ENCODE measurements at places on chromosomes 7 and 10. TPM values are rescaled to one million over a fixed set of nuclear protein-coding genes. Genes with fewer than 3 reads are reported as not detected.

DNA sequence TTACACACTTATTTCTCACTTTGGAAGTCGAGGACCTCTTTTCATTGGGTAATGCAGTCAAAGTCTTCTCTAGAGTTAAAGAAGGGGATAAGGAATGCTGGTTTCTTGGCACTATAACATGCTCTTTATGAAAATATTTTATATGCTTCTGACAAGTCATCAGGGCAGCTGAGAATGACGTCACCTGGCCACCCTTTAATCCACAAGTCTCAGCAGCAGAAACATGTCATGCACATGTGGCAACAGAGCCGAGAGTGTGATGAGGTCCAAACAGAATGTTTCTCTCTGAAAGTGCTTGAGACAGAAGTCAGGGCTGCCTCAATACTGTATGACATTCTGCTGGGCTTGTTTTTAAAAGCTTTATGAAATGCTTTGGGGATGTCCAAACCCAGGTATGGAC, 63.5 kb upstream of the C10orf90 start:
- no peak overlapping the region for H3K4me3 ChIP-seq
- no peaks in the 10 kb centered on the region for H3K36me3 ChIP-seq
- H3K27me3 ChIP-seq = no peaks in the 10 kb centered on the region

GRCh38 chr7:131459256-131459655, 97.2 kb downstream of the PODXL start:
- no peaks in the 10 kb centered on the region for H3K4me1 ChIP-seq
- no peak overlapping the region for H3K27ac ChIP-seq
- peaks cover 19% of the 10 kb centered on the region for H3K36me3 ChIP-seq
- no peak overlapping the region for H3K4me3 ChIP-seq

- H3K27ac ChIP-seq = no peak overlapping the region
- no peaks in the 10 kb centered on the region for H3K27me3 ChIP-seq
- peaks cover 25% of the 10 kb centered on the region for H3K36me3 ChIP-seq
- H3K4me1 ChIP-seq = peaks cover 6% of the 10 kb centered on the region
- no peak for DNase-seq
- H3K4me3 ChIP-seq = no peak overlapping the region
These were observed 149.8 kb downstream of the CCSER2 start for GRCh38 chr10:84478151-84478550.

- H3K27me3 ChIP-seq = no peaks in the 10 kb centered on the region
- H3K27ac ChIP-seq = no peak overlapping the region
- no peaks in the 10 kb centered on the region for H3K36me3 ChIP-seq
- no peak for DNase-seq
These were observed 301.5 kb downstream of the CCDC3 start for GRCh38 chr10:12699781-12700556.

- no peak for DNase-seq
- H3K36me3 ChIP-seq = no peaks in the 10 kb centered on the region
- H3K27me3 ChIP-seq = no peaks in the 10 kb centered on the region
- no peak overlapping the region for H3K27ac ChIP-seq
- H3K4me1 ChIP-seq = no peaks in the 10 kb centered on the region
- no peak overlapping the region for H3K4me3 ChIP-seq
These were observed 297.5 kb downstream of the PRKG1 start for GRCh38 chr10:51371743-51372142.

DNA sequence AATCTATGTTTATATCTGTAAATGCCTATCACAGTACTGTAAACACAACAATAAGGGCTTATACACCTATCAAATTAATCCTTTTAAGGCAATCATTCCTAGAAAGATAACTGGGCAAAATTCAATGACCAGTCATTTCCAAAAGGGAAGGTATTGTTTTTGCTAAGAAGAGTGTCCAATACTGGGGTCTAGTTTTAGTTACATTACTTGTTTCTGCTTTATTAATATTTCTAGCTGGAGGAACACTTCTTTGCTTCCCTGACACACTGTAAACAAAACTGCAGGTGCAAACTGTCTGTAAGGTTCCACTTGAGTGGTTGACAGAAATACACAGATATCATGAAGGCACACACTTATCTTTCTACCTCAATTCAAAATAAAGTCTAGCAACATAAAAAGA, 84.2 kb upstream of the FAM133B start:
- peaks cover 74% of the 10 kb centered on the region for H3K36me3 ChIP-seq
- H3K27ac ChIP-seq = peak overlapping the region; percentile 1
- no peak overlapping the region for H3K4me3 ChIP-seq
- DNase-seq = no peak

DNA sequence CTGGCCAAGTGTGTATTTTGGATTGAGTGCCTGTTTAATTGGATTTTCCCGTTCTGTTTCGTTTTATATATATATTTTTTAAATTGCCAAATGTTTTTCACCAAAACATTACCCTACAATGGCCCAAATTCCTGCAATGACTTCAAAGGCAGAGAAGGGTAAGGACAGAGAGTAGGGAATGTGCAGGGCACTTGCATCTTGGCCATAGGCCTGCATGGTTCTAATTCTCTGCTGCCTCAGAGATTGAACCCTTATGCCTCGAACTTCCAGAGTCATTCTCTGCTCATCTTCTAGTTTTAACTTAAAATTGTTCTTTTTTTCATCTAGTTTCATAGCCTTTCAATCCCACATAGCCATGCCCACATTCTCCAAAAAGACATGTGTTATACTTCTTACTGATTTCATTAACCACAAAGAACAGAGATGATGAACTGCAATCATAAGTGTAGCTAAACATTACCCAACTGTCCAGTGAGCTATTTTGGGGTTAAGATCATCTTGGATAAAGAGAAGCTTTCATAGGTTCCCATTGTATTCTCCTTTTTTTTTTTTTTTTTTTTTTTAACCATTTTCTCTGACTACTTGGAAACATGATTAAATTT, 177.6 kb downstream of the PLXDC2 start:
- no peaks in the 10 kb centered on the region for H3K36me3 ChIP-seq
- no peak for DNase-seq
- H3K27me3 ChIP-seq = no peaks in the 10 kb centered on the region
- no peaks in the 10 kb centered on the region for H3K4me1 ChIP-seq
- H3K27ac ChIP-seq = no peak overlapping the region
- H3K4me3 ChIP-seq = no peak overlapping the region

DNA sequence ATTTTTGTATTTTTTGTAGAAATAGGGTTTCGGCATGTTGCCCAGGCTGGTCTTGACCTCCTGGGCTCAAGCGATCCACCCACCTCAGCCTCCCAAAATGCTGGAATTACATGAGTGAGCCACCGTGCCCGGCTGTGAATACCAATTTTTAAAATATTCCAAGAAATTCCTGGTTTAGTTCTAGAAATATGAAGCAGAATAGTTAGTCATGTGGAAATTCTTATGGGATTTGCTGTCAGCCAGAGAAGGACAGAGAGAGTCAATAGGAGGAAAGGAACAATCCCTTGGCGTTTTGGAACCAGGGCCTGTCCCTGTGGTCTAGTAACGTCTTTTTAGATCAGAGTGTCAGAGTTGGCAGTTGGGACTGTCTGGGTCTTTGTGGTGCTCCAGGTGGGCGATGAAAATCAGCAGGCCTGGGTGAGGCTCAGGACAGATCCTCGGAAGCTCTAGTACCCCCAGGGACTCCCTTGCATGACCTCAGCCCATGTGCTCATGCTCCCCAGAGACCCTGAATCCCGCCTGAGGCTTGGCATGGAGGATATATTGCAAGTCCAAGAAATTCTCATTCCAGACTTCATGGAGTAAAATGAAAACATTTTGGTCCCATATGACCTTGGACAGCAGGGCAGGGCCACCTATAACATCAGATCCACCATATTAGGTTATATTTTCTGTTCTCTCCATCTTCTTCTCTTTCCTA, 7.8 kb downstream of the NODAL start:
- no peak overlapping the region for H3K27ac ChIP-seq
- no peak for DNase-seq

- H3K27ac ChIP-seq = no peak overlapping the region
- H3K27me3 ChIP-seq = peaks cover 16% of the 10 kb centered on the region
- no peak overlapping the region for H3K4me3 ChIP-seq
- no peak for DNase-seq
These were observed 18.0 kb upstream of the HILPDA start for GRCh38 chr7:128437426-128438332.

DNA sequence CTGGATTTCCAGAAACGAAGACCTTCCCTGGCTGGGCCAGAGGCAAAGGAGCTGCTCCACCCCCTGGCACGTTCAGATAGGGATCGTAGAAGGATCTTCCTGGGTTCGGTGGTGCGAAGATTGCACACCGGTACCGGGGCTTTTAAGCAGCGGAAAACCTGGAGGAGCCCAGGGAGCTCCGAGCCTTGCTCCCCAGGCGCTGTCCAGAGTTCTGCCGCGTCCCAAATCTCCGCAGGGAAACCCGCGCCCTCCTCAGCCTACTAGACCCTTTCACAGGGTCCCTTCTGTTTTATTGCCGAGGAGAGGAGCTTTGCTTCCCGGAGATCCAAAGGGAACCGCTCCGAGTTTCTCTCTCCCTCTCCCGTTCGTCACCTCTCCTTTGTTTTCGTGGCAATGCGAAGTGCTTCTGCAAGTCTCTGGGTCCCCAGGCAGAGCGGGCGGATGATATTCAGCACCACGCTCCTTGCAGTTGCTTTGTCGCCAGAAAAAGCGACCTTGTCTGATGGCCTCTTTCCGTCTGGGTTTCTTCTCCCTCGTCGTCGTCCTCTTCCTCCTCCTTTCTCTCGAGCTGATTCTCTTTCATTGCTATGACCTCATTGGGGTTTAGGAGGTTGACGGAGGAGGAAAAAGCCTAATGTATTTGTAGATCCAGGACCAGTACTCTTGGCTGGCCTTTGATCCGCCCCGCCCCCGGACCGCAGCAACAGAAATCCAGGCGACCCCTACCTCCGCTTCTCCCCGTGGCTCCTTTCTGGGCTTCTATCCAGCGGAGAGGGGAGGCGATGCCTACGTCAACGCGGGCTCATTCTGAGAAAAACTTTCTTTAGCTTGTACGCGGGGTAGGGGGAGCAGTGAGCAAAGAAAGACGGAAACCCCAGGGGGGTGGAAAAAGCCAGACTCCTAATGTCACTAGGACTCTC, at the start of gene TMEM196:
TSS of gene TMEM196 (minus strand) at position 777 of the 920 bp plus-strand sequence. CDS start 921 bp downstream, outside the sequence.
- no peak within 1 kb of the TSS for H3K27ac ChIP-seq
- peaks cover 20% of the 10 kb centered on the region for H3K27me3 ChIP-seq

- H3K4me3 ChIP-seq = no peak overlapping the region
- H3K36me3 ChIP-seq = no peaks in the 10 kb centered on the region
- no peaks in the 10 kb centered on the region for H3K4me1 ChIP-seq
- H3K27me3 ChIP-seq = no peaks in the 10 kb centered on the region
- DNase-seq = no peak
These were observed 462.0 kb downstream of the GRM8 start for GRCh38 chr7:126790763-126791162.

DNA sequence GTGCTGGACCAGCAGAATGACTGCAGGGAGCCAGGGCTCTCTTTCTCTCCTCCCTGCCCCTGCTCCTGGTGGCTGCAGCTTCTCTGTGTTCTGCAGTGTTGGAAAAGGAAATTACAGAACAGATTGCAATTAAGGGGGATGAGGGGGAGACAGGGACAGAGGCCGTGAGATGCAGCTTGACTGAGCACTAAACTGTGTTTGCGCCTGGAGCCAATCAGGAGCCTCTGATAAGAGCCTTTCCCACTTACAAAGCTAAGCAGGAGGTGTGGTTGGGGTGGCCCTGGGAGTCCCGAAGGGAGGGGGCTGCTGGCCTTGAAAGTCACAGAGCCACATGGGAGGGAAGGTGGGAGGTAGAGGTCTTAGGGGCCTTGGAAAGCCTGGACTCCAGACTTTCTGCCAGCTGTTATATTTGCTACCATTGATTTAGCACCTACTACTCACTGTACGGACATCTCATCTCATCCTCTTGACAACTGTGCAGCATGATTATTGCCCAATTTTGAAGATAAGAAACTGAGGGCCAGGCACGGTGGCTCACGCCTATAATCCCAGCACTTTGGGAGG, 26.7 kb downstream of the TRIM8 start:
- peaks cover 55% of the 10 kb centered on the region for H3K4me1 ChIP-seq
- peaks cover 2% of the 10 kb centered on the region for H3K36me3 ChIP-seq
- H3K27ac ChIP-seq = no peak overlapping the region
- no peak for DNase-seq
- no peak overlapping the region for H3K4me3 ChIP-seq

- no peak overlapping the region for H3K4me3 ChIP-seq
- H3K27me3 ChIP-seq = no peaks in the 10 kb centered on the region
- no peak overlapping the region for H3K27ac ChIP-seq
- H3K4me1 ChIP-seq = no peaks in the 10 kb centered on the region
These were observed 57.4 kb upstream of the NRP1 start for GRCh38 chr10:33391611-33392465.

DNA sequence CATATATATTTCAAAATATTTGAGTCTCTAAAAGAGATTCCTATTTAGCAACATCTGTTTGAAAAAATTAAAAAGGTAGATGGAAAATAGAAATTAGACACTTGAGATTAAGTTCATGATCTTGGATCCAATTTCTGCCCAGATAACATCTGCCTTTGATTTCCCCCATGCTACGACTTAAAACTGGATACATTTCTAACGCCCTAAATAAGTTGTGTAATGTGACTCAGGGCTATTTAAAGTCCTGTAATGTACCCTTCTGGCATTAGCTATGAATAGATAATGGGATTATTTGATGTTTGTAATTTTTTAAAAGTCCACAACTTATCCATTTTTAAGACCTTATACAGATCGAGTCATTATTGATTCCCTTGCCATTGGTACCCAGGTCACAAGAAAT, 23.4 kb downstream of the CFAP43 start:
- DNase-seq = no peak
- H3K27ac ChIP-seq = no peak overlapping the region
- no peak overlapping the region for H3K4me3 ChIP-seq
- no peaks in the 10 kb centered on the region for H3K4me1 ChIP-seq
- no peaks in the 10 kb centered on the region for H3K36me3 ChIP-seq

GRCh38 chr7:104410742-104411141, 82.3 kb downstream of the LHFPL3 start:
- no peaks in the 10 kb centered on the region for H3K27me3 ChIP-seq
- no peaks in the 10 kb centered on the region for H3K36me3 ChIP-seq
- no peaks in the 10 kb centered on the region for H3K4me1 ChIP-seq

DNA sequence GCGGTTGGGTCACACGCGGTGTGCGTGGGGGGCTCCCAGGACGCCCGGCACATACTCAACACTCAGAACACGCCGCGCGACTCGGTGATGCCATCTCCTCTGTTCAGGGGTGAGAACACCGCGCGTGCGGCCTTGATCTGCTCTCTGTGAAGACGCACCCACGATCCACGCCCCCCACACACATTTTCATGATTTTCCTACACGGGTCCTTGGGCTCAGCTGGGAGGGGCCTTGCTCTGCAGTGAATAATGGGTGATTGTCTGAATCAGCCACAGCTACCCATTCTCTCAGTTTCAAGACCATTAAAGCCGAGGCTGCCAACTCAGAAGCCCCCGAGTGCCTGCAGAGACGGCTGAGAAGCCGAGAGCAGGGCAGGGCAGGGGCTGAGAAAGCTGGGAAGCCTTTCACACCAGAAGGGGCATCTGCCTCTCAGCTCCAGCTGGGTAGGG, 54.3 kb upstream of the PDGFA start:
- H3K27ac ChIP-seq = no peak overlapping the region
- H3K36me3 ChIP-seq = peaks cover 35% of the 10 kb centered on the region
- H3K4me1 ChIP-seq = no peaks in the 10 kb centered on the region
- DNase-seq = no peak
- no peak overlapping the region for H3K4me3 ChIP-seq
- H3K27me3 ChIP-seq = no peaks in the 10 kb centered on the region

- no peak overlapping the region for H3K27ac ChIP-seq
- no peak overlapping the region for H3K4me3 ChIP-seq
- H3K27me3 ChIP-seq = no peaks in the 10 kb centered on the region
- H3K4me1 ChIP-seq = no peaks in the 10 kb centered on the region
- no peak for DNase-seq
These were observed 54.9 kb upstream of the ABCB5 start for GRCh38 chr7:20560325-20561180.

The SPDYE3 gene
- not detected for total RNA-seq

The WDFY4 gene
- total RNA-seq = 0.37 TPM

The RNLS gene
- total RNA-seq = 2.5 TPM

The PTF1A gene
- not detected for total RNA-seq

The TMEM270 gene
- total RNA-seq = not detected

The EN2 gene
- total RNA-seq = not detected

The ZNF853 gene
- total RNA-seq = 1.0 TPM

The SPDYE16 gene
- total RNA-seq = 0.18 TPM

The FAM200A gene
- 5.4 TPM for total RNA-seq

The RPP38 gene
- total RNA-seq = 19.0 TPM

Measured in activated CD8-positive, alpha-beta T cell treated with anti-CD3 and anti-CD28 coated beads, Interleukin-2, amount 10 ng/mL, durations not matched to agents 7 days and 5 days (primary cell).